ENCODE measurements at places on chromosomes 7 and 10.

DNA sequence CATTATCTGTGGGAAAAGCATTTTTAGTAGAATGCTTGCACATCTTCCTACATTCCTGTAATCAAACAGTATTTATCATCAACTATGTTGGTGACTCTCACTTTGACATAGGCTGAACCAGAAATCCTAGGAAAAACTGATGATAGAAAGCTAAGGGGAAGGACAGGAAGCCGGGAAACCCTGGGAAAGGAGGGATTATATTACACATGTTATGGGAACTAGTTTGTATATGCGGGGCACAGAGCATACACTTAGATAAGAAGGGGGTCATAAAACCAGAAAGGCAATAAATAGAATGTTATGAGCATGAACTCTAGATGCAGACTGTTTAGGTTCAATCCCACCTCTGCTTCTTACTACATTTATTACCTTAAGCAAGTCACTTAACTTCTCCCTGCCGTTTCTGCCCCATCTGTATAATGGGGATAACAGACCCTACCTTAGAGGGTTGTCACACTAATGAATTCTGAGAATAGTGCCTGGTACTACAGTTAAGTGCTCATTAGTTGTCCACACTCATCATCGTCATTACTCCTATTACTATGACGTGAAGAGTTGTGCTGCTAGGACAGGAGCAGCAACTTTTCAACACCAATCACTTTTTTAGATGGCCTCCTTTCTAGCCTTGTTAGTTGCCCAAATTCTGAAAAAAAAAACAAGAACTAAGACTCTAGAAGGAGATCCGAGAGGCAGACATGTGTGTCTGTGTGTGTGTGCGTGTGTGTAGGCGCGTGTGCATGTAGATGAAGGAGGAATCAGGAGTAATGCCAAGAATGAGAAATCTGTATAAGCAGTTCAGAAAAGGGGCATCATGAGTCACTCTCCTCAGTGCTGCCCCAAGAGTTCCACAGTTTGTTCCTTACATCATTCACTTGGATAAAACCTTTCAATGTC lies 52.2 kb downstream of the KMT2C start:
- DNase-seq, result peak; percentile 15

- peak; percentile 82 for DNase-seq
Observed at GRCh38 chr10:103193107-103193819, at the start of gene NT5C2. Gene NT5C2 (minus strand): TSS chr10:103193272. CDS start chr10:103174958, 18,314 bp downstream.

GRCh38 chr10:21526860-21527597 lies 1.5 kb upstream of the SKIDA1 start:
- peak; percentile 59 for DNase-seq

DNA sequence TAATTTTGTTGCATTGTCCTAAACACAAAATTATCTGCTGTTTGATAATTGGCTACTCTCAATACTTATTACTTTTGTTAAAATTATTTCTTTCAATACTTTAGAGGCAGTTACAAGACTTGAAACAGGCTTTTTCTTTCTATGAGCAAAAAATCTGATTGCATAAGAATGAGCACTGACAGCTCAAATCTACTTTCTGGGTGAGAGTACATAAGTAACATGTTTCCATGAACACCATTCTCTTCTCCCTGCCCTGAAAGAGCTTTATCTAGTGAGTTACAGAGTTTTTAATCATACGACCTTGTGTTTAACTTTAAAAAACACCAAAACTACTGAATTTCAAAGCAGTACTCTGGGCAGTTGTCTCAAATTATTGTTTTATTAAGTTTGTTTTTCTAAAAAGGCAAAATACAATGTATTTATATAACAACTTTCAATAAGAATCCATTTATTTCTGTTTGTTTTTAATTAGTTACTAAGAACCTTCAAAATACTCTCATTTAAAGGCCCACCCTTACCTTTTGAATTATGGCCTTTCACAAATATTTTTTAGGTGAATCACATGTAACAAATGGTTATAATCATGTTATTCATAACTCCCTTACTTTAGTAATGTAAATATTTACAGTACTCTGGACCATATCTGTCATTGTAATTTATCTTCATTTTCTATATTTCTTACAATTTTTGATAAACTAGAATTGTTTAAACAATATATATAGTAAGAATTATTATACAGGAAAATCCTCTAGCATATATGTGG lies 23.0 kb upstream of the TFAM start:
- DNase-seq, result no peak

DNA sequence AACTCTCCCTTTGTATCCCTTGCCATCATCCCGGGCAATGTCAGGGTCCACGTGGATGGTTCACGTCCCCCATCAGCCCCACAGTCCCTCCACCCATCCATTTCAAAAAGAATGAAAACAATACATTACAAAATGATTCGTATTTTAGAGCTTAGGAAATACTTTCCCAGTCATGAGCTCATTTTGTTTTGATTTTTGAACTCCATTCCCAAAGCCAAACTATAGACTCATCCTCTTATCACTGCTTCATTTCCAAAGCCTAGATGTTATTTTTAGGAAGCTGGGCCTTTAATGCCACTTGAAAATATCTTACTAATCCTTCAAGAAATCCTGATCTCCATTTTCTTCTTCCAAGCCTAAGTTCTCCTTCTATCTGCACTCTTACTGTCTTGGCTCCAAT lies 72.1 kb downstream of the WNT2 start:
- no peak for DNase-seq

DNA sequence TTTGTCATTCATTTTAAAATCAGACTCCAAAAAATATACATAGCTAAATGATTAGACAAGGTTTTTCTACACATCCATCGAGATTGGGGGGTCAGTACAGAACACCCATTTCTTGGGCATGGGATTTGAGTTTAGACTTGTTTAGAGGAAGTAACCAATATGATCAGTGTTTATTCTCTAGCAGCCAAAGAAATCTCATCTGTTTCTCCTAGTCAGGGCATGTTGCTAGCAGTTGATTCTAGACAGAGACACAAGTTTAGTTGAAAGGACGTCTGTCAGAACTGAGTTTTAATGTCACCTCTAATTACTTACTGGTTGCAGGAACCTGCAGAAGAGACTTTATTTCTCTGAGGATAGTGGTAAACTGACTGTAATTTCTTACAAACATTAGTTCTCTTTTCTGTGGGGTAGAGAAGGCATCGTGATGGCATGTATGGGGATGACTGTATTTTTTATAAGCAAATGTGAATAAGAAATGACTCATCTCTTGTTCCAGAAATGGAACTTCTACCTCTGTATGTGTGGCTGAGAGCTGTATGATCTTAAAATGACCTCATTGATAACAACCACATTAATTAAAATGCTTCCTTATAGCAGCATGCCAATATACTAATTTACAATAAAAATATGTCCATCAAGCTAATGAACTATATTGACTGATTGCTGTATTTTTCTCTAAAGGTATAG lies 30.6 kb upstream of the RHOBTB1 start:
- no peak for DNase-seq

DNA sequence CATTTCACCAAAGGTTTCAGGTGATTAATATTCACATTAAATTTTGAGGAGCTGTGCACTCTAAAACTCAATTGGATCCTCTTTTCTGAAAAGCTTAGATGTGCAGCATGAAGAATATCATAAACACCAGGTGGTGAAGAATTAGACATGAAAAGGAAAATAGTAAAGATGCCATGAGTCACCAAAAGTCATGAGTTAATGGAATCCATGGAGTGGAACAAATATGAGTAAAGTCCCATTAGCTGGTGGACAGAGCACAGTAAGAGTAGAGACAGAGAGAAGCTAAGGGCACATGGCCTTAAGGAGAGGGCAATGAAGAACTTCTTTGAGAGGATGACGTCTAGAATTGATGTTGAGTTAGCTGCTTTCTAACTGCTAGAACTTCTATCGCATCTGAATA lies 271.6 kb downstream of the CSTF2T start:
- no peak for DNase-seq

DNA sequence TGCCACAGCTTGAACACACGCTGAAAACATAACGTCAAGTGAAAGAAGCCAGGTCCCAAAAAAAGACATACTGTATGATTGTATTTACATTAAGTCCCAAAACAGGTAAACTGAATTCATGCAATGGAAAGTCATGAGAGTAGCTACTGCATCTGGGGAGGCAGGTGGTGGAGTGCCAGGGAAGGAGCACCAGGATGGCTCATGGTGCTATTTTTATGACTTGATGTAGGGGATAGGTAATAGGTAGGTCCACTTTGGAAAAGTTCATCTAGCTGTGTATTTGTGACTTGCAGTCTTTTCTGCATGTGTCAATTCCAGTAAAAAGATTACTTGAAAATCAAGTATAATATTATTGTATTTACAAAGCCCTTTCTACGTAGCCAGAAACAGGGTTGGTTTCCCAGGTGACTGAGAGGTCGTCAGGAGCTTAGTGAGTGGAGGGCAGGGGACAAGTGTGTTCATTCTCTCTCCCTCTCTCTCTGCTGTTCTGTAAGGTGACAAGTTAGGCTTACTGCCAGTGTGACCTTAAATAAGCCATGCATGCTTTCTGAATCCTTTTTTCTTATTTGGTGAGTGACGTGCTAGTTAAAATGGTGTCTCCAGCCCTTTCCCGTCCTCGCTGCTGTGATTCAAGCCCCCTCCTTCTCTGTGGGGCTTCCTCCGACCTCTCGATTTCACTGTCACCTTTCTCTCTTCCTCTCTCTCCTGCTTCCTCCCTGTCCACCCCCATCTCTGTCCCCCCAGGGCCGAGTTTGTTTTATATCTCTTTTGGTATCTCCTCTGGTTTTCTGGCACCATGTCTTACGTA lies 9.4 kb upstream of the PRKCQ start:
- DNase-seq, result no peak

- no peak for DNase-seq
Observed at GRCh38 chr7:18313965-18314364, 181.6 kb upstream of the HDAC9 start.

DNA sequence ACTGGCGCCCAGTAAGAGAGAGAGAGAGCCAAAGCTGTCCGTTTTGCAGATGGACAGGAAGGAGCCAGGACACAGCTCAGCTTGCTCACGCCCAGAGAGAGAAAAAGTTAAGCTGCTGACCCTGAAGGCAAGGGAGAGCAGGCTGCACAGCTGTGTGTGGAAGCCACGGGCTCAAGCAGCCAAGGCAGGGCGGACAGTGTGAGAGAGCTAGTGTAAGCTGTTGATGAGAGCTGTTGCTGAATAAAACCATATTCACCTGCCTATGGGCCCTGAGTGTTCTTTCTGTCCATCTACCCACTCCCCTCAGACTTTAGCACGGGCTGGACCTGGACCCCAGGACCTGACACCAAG lies 5.4 kb downstream of the INMT start:
- no peak for DNase-seq

- no peak for DNase-seq
Observed at GRCh38 chr10:96889415-96890171, 57.5 kb downstream of the LCOR start.

DNA sequence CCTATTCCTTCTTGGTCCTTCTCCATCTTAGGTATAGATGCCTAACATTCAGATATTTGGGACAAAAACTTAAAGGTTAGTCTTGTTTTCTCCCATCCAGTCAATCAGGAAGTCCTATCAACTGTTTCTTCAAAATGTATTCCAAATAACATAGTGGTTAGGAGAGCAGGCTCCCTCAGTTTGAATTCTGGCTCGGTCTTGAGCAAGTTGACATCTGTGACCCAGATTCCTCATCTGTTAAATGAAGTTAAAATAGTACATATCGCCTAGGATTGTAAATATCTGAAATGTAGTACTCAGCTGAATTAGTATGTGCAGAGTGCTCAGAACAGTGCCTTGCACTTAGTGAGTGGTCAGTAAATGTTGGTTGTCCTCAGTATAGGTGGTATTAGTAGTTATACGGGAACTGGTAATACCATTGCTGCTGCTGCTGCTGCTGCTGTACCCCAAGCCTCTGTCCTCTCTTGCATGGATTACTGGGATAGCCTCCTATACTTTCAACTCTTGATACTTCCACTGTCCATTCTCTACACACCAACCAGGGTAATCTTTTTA lies 58.6 kb downstream of the RALA start:
- DNase-seq, result no peak
